ENCODE measurements at places on chromosomes 11 and 22.

GRCh38 chr11:125365196-125365931 is 130.7 kb downstream of the FEZ1 start:
- DNase-seq: no peak

GRCh38 chr11:43555186-43555585 is 125.4 kb upstream of the HSD17B12 start:
- no peak for DNase-seq

DNA sequence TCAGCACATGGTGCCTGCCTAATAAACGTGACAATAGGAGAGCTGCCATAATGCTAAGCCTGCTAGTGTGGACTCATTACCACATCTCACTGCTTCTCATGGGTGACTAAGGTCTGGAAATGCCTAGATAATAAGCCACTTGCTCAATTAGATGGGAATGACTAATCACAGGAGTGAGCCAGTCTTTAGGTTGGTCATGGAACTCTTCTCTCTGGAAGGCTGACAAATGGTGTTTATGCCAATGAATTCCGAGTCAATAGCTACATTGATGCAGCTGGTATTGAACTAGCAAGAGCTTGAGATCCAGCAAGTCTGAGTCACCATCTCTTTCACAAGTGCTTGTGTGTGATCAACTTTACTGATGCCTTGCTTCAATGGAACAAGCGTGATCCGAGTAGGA is 334.9 kb downstream of the OPCML start:
- DNase-seq: no peak

DNA sequence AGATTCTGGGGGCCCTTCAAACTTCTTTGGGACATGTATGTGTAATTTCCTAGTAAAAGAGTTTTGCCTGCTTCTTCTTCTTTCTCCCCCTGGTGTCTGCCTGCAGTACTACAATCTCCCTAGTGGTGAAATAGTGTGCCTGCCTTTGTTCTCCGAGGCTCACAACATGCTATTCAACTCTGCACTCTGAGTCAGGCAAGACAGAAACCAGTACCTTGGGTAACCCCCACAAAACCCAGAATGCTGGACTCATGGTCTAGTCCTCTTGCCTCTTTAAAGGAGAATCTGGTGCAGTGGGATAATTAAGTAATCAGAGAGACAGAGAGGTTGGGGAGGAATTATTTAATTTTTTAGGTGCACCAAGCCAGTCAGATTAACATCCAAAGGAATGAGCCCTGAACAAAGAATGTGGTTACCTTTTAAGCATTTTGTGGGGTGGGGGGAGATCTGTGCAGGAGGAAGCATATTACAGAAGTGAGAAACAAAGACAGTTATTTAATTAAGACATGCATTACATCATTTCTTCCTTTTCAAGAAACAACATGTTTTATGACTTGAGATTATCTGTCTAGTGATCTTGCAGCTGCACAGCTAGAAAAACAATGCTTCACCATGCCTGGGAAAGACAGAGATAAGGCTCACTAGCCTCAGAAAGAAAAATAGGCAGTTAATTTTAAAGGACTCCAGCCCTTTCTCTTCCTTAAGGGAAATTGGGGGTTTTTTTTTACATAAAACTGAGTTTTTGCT is 11.0 kb upstream of the MS4A6A start:
- peak; percentile 66 for DNase-seq

GRCh38 chr11:68839911-68840641 is 1.6 kb downstream of the CPT1A start:
- peak; percentile 81 for DNase-seq

- no peak for DNase-seq
These were observed 3.9 kb upstream of the LMO2 start for GRCh38 chr11:33895752-33896137.

DNA sequence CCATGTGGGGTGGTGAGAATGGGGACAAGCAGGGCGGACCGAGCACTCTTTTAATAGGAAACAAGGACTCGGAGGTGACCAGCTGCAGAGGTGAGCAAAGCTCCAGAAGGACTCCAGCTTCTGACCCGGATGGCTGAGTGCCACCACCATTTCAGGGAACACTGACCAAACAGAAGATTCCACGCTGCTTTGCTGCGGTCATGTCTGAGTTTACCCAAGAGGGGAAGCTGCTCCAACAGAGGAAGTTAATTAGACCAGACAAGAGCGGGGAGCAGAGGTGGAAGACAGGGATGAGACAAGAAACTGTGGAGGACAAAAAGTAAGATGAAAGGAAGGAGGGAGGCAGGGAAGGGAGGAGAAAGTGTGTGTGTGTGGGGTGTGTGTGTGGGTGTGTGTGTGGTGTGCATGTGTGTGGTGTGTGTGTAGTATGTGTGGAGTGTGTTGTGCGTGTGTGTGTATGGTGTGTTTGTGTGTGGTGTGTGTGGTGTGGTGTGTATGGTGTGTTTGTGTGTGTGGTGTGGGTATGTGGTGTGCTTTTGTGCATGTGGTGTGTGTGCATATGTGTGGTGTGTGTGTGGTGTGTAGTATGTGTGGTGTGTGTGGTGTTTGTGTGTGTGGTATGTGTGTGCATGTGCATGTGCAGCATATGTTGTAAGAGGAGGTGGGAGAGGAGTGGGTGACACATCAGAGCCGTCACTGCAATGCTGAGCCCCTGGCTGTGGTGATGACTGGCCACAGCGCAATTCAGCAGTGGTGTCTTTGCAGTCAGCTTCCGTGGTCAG is 82.2 kb upstream of the AKIP1 start:
- no peak for DNase-seq

DNA sequence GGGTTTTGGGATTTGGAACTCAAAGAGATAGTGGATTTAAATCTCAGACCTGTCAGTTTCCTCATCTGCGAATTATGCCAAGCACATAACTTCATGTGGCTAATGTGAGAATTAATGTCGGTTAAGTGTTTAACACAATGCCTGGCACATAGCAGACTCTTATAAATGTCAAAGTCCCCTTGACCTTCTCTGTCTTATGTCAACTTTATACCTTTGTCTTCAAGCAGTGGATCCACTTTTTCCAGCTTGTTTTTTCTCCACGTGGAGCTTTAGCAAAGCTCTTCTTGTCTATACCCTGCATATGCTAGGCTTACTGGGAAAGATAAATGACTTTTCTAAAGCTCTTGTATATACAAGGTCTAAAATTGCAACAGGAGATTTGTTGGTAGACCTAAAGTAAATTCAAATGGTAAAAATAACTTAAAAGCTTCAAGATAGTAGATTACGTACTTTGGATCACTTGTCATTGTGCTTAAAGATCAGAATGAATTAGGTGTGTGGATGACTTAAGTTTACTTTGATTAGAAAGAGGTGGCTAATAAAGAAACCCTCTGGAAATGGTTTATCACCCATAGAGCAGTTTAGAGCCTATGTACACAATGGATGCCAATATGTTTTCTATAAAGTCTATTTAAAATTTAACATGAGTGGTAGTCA is 318.3 kb upstream of the SORL1-AS1 start:
- DNase-seq: no peak
